ENCODE measurements at places on chromosomes 2 and 18.

- no peak for DNase-seq
Measured at GRCh38 chr18:63590373-63590772, 3.2 kb downstream of the SERPINB13 start.

- no peak for DNase-seq
Measured at GRCh38 chr2:16114070-16114469, 173.7 kb downstream of the MYCN start.

- DNase-seq: no peak
Measured at GRCh38 chr2:33084433-33084832, 137.7 kb downstream of the LTBP1 start.

DNA sequence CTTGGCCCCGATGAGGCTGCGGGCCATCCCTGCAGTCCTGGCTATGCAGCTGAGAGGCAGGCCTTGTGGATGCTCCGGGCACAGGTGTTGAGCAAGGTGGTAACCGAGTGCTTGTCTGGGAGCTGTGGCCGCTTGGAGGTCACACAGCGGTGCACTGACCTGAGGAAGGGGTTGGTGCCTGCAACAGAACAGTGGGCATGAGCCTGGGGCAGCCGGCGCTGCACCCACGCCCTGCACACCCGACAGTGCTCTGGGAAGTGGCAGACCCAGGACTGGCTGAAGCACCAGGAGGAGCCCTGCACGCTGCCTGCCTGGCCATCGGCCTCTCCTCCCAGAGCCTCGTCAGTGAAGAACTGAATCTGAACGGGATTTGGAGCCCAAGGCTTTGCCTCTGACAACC, 8.2 kb upstream of the POTEE start:
- no peak for DNase-seq

- no peak for DNase-seq
Measured at GRCh38 chr2:173524256-173524955, 169.7 kb downstream of the CDCA7 start.

DNA sequence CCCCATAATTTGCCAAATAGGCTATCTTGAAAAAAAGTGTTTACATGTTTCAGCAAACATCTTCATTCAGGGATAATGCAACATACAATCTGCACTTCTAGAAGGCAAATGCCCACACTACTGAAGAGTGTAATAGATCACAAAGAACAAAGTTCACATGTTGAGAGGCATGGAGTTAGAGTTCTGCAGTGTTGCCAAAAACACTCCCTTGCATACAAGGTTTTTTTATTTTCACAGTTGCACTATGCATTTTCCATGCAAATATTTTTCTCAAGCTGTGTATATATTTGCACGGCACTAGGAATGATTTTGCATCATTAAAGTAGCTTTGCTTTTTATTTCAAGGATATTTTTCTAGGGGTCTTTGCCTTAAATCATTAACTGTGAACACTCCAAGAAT, 409.9 kb downstream of the THSD7B start:
- DNase-seq: no peak

DNA sequence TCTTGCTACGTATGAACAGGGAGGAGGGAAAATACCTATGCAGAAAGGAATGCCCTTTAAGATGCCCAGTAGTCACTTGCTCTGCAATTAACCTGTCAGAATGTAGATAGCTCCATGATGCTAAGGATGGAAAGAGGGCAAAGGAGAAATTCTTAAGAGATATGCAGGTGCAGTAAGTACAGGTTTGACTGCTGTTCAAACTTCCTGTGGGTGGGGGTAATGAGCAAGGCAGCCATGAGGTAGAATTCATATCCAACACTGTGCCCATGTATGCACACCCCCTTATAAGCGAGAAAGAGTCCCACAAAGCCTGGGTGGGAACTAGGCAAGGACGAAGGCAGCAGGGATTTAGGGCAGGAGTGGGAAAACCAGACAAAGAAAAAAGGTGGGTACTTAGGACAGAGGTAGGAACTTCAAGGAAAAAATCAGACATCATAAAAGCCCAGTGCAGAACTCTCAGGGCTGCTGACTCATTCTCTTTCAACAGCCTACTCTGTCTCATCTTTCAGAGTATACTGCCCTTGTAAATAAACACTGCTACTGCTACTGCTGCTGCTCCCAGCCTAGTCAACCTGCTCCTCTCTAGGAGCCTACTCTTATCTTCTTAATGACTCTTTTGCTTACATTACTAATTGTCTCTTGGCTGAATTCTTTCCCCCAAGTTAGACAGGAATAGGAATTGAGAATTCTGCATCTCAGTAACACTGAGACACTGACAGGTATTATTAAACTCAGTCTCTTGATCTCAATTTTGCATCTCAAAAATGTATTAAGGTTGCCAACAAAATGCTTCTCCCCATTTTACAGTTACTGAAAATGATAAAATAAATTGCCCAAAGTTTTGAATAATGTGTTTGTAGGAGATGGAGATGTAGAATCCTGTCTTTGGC, 189.0 kb downstream of the PTH2R start:
- no peak for DNase-seq

- no peak for DNase-seq
Measured at GRCh38 chr2:126510356-126510755, 145.6 kb upstream of the GYPC start.

GRCh38 chr2:31138037-31138962, at the start of gene GALNT14:
Gene GALNT14 (minus strand): TSS chr2:31138440. CDS start chr2:31138086, 354 bp downstream.
- peak; percentile 30 for DNase-seq

GRCh38 chr2:230209422-230210051, 10.2 kb downstream of the SP110 start:
- no peak for DNase-seq

DNA sequence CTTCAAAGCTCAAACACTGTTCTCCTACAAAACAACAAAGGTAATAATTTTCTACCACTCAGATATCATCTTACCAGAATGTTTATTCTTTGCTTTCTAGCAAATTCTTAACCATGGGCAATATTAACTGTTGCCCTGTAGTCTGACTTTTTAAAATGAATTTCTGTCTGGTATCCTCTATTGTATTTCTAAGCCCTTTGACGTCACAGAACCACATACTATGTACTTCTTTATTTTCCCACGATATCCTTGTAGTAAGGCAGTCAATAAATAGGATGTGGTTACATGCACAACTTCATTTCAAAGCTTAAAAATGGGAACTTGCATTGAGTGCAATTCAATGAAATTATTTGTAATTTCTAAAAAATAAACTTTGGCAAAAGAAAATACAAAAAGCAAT, 58.7 kb downstream of the THADA start:
- no peak for DNase-seq

DNA sequence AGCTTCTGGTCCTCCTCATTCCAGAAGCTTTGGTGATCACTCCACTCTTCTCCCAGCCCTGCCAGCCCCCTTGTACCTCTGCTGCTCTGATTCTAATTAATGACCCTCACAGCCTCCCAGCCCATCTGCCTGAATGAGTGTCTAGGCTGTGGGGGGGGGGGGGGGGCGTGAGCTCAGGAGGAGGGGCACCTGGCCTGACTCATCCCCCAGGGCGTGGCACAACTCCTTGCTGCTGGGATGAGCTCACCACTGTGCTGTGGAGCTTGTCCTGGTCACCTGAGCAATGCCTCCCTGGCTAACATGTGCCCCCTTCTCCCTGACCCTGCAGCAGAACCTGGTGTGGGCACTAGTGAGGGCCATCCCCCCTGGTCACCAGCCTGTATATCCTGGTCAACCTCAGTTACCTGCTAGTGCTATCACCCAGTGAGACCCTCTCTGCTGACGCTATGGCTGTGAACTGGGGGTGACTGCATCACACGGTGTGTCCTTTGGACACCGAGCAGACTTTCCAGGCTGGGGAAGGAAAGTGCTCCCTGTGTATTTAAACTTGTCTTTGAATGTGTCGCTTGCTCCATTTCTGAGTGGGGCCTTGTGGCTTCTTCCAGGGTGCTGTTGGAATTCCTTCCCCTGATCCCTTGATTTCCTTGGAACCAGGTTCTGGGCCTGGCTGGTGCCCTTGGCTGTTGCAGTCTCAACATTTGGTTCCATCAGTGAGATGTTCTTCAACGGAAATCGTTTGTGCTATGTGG, 41.5 kb upstream of the PUM2 start:
- no peak for DNase-seq

- no peak for DNase-seq
Measured at GRCh38 chr2:74081763-74082110, 66.0 kb downstream of the BOLA3 start.

DNA sequence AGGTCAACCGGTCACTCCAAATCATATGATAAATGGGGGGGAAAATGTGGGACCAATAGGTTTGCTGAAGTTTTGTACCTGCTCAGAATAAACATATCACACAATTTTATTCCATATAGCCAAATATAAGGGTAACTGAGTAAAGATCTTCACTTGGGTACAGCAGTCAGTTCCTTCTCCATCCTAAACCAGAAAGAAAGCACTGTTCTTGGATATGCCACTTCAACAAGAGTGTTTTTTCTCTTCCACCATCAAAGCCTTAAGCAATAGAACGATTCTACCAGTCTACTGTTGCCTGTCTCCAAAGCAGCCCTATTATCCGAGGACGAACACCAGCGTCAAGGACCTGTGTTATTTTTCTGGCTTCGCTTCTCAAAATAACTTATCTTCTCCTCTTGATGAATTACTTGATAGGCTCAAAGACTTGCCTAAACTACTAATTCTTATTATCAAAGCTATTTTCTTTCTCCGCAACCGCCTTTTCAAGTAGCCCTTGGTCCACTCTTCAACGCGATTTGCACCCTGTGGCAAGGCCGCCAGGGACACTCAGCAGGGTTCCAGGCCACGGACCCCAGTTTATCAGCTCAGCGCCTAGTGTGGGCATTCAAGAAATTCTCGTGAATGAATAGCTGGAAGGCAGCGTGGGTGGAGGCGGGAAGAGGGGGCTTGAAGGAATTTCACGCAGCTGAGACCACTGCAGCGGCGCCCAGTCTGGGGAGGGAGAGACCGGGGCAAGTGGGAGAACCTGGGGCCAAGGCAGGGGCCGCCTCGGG, 646 bp downstream of the ALS2 start:
- no peak for DNase-seq

- no peak for DNase-seq
Measured at GRCh38 chr2:97844311-97844859, 131.0 kb downstream of the ZAP70 start.

GRCh38 chr2:163595028-163595427, 140.8 kb downstream of the FIGN start:
- no peak for DNase-seq

- DNase-seq: no peak
Measured at GRCh38 chr2:7020059-7020458, 102.8 kb downstream of the RNF144A start.

DNA sequence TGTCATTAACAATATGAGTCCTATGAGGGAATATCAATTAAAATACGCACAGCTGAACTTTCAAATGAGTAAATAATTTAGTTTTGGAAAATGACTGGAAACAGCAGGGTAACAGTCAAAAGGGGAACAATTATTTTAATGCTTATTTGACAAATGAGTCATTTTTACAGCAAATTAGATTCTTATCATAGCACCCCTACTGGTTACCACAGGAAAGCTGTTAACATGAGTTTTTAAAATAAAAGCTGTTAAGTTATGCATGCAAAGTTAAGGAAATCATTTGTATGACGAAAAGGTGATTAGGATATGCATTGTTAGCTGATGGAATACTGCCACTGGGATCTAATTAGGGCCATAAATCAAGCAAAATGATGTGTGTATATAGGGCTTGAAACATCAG, 435.1 kb upstream of the MEIS1 start:
- DNase-seq: no peak

- no peak for DNase-seq
Measured at GRCh38 chr2:170073288-170073687, 104.7 kb upstream of the MYO3B start.

- DNase-seq: no peak
Measured at GRCh38 chr2:159427048-159427447, 140.5 kb upstream of the WDSUB1 start.

- DNase-seq: no peak
Measured at GRCh38 chr18:55425698-55426097, 162.3 kb downstream of the TCF4 start.

- DNase-seq: no peak
Measured at GRCh38 chr2:71596011-71596410, 142.7 kb downstream of the DYSF start.

GRCh38 chr2:125707611-125708010, 948.3 kb upstream of the GYPC start:
- DNase-seq: no peak

GRCh38 chr2:73022024-73022568, 49.4 kb downstream of the SFXN5 start:
- no peak for DNase-seq

DNA sequence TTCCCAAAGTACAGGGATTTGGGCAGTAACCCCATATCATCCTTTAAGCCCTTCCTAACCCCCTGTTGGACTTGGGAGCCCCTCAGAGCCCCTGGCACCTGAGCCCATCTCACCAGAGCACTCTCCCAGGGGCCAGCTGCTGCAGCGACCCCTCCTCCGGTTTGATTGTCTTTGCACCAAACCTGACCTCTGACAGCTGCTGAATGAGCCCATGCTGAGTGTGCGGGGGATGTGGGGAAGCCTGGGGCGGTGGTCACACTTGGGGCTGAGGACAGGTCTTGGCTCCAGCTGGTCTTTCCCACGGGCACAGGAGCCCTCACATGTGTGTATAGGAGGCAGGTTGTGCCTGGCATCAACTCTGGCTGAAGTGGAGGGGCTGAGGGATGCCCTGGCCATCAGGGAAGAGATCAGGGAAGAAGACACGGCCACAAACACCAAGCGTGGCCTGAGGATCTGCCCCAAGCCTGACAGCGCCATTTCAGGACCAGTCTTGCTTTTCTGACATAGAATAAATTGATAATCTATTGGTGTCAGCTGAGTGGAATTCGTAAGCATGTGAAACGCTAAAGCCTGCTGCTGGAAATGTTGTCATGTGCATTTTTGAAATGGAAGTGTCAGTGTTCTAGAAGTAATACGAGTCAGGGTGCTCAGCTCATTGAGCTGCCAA, 102.4 kb downstream of the ACKR3 start:
- no peak for DNase-seq

DNA sequence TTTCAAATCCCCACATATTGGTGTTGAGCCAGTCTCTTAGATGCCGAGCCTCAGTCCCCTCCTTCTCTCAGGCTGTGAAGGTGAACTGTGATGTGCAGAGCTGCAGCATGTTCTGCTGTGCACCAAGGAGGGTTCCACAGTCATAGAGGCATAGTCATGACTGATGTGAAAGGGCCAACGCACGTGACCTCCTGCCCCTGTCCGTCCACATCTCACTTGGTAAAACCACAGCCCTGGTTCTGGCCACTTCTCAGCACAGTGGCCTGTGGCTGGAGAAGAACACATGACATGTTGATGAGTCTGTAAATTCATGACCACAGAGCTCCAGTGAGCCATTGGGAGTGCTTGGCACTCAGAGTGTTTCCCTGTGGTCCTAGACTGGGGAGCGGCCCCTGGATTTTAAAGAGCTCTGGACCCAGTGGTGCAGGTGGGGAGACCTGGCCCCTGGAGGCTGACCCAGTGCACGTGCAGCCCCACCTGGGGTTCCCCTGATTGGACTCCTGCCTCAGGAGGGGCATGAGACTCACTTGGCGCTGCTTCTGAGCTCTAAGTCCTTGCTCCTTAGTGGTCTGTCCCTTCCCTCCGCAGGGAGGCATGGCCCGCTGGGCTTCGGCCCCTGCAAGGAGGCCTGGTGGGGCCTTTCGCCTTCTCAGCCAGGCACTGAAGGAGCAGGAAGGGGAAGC, 25.3 kb downstream of the INPP4A start:
- no peak for DNase-seq
